Activated CD4-positive, alpha-beta T cell treated with anti-CD3 and anti-CD28 coated beads for 48 hours (primary cell): ENCODE measurements at places on chromosomes 11 and 22.

GRCh38 chr22:30263883-30264282 lies 2.8 kb downstream of the OSM start:
- no peak for DNase-seq

- no peak for DNase-seq
These were observed 125.5 kb upstream of the PARVA start for GRCh38 chr11:12251666-12252560.

DNA sequence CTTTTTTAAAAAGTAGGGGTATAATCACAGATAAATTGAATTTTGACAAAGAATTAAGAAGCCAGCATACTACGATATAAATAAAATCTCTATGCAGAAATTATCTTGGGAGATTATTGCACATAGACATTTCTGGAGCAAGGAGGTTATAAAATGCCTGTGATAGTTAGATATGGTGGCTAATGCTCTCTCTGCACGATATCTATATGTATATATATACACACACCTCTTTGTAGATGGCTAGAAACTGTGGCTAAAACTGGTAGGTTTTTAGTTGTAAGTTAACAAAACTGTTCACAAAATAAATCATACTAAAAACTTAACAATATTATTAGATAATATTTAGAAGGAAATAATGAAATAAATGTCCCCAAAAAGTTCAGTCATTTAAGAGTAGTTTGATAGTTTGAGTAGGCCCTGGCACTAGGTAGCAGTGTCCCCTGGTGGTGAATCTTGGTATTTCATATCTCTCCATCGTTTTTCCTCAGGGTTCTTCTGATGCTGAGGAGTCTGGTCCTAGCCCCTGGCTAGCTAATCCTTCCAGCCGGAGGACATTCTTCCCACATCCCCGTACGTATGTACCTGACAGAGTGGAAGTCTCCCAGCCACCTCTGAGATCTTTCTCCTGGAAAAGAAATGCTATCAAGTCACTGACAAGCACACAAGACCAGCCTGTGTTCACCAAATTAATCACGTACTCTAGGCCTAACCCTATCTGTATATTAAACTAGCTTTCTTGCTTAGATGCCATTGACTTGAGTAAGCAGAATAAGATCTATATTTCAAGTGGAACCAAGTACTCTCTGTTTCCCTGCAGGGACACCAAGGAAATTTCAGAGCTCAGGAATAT lies 32.2 kb downstream of the ART5 start:
- peak; percentile 30 for DNase-seq

DNA sequence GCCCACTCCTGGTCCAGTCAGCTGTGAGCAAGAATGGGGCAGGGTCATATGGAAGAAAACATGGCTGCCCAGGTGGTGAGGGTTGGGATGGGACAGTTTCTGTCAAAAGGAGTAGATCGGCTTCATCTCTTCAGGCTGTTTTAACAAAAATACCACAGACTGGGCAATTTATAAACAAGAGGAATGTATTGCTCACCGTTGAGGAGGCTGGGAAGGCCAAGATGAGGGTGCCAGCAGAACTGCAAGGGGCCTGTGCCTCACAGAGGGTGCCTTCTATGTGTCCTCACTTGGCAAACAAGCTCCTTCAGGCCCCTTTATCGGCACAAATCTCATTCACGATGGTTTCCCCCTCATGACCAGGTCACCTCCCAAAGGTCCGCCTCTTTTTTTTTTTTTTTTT lies 18.1 kb upstream of the RELT start:
- no peak for DNase-seq

GRCh38 chr11:99020352-99021225 lies at the start of gene CNTN5:
Gene CNTN5, plus strand, starts transcription at chr11:99020949.
- DNase-seq = peak; percentile 38

DNA sequence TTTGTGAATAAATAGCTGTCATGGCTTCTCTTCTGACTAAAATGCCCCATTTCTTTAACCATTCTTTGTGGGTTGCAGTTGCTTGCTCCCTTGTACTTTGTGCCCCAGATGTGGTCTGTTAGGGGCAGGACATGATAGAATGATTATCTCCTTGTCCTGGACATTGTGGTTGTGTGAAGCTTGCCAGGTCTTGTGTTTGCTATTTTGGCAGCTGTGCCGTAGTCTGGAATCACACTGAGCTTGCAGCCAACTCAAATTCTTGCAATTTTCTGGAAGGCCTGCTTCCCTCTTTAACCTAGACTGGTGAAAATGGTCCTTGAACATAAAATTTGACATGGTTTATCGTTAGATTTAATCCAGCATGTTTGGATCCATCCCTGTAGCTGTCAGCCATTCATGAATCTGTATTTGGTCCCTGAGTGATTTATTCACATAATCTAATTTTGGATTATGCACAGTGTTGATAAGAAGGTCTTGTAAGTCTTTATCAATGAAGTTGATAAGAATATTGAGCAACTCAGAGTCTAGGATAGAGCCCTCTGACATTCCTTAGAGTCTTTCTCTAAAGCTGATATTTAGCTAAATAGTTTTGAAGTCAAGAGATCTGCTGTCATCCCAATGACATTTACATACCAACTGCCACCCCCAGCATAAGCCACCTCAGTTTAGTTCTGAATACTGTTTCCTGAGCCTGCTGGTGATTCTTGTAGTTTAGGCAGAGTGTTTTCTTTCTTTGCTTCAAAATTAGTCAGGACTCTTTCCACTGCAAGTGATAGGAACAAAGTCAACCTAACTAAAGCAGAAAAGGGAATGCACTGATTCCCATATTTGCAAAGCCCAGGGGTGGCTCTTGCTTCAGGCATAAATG lies 9.8 kb downstream of the SPON1 start:
- no peak for DNase-seq

DNA sequence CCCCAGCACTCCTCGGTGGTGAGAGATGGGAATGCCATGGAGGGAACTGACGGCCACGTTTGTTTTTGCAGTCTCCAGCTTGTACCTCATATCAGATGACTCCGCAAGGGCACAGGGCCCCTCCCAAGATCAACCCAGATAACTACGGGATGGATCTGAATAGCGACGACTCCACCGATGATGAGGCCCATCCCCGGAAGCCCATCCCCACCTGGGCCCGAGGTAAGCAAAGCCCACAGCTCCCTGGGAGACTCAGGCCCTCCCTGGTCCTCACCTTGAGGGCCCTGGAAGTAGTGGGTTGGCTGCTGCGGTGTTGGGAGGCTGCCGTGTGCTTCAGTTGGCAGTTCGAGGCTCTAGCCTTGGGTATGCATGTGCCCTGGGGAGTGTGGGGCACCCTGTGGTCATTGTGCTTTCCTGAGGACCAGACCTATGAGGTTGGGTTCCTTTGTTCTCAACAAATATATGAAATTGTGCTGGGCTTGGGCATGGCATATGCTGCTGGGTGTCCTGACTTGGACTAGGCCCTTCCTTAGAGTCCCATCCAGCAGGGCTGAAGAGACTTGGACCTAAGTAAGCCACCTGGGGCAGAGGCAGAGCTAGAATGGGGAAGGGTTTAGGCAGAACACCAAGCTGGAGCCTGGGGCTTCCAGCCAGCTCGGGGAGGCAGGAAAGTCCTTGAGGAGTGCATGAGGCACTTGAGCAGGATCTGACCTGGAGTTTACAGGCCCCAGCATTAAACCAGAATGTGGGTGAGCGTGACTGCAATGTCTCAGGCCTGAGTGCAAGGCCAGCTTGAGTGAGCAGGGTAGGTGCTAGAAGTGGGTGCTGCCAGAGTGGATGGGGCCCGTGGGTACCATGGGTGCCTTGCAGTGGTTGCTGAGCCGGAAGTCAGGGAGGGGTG lies 26.4 kb downstream of the INCENP start:
- peak; percentile 0 for DNase-seq

DNA sequence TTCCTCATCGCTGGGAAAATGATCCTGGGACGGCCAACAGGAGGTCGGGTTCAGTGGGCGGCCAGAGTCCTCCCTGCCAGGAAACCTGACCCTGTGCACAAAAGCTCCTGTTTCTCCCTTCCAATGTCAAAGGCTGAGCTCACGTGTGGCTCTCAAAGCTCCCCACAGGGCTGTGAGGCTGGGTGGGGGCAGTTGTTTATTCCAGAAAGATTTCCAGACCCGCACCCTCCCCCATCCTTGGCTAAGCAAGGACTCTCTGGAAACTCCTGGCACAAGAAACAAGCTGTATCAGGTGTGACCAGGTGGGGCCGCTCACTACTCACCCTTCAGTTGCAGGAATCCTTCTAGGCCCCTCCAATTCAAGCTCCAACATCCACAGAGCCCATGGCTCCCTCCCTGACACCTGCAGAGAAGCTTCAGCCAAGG lies 131.9 kb downstream of the SHANK2 start:
- DNase-seq = no peak

- DNase-seq = no peak
These were observed 365.5 kb downstream of the MN1 start for GRCh38 chr22:27435844-27436576.

- DNase-seq = no peak
These were observed 177.1 kb upstream of the B3GAT1 start for GRCh38 chr11:134589129-134589528.

- DNase-seq = no peak
These were observed 3.9 kb downstream of the RASL10A start for GRCh38 chr22:29311464-29312217.

DNA sequence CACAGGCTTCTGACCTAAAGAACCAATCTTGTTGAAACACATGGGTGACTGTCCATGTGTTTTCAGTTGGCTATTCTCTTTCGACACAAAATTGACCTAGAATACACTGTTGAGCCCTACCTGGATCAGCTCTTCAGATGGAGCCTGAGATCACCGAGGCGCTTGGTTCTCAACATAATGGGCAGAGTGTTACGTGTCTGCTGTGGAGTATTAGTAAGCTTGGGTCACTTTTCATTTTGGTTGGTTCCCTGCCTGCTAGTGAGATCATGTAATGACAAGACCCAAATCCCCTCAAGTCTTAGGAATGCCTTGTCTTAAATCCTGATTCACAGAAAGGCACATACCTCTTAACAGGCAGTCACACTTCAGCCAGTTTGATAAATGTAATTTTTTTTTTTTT lies 8.7 kb downstream of the MED19 start:
- DNase-seq = no peak

DNA sequence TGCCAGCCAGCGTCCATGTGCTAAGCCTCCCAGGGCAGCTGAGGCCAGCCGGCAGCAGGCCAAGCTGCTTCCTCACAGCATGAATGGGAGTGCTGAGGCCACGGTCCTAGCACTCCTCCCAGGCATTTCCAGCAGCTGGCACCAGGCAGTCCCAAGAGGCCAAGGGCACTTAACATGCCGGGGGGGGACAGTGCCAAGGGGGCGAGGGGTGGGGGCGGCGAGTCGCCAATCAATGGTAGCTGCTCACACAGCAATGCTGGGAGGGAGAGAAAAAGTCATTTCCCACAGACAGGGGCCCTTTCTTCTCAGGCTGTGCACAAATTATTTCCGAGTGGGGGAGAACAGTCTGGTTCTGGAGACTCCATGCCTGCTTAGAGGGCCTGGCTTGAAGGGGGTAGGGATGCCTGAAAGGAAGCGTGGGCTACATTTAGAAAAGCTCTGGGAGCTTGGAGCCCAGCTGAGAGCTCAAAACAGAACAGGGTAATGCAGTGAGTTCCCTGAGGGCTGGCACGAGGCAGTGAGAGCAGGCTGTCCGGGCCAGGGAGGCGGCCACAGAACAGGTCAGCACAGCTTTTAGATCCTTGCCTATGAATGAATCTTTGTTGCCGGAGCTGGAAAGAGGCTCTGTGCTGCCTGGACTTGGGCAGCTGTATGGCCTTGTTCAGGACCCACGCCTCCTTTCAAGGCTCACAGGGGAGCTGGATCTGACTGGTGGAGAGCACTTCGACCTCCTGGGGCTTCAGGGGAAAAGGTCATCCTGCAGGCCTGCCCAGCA lies 14.4 kb upstream of the TBC1D10A start:
- DNase-seq = no peak

GRCh38 chr11:31030138-31030792 lies 339.3 kb downstream of the DCDC1 start:
- DNase-seq = no peak

GRCh38 chr11:3134651-3135480 lies 30.2 kb downstream of the OSBPL5 start:
- no peak for DNase-seq

DNA sequence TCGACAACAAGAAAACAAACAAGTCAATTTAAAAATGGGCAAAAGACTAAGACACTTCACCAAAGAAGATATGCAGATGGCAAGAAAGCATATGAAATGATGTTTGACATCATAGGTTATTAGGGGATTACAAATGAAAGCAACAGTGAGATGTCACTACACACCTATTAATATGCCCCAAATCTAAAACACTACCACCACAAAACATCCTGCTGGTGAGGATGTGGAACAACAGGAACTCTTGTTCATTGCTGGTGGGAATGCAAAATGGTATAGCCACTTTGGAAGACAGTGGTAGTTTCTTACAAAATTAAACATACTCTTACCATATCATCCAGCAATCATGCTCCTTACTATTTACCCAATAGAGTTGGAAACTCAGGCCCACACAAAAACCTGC lies 29.0 kb downstream of the PRRG4 start:
- no peak for DNase-seq

- DNase-seq = no peak
These were observed 118.2 kb upstream of the SLC5A12 start for GRCh38 chr11:26839911-26840698.

GRCh38 chr11:29562183-29562582 lies 454.6 kb downstream of the KCNA4 start:
- DNase-seq = no peak

- no peak for DNase-seq
These were observed 11.3 kb upstream of the CCDC83 start for GRCh38 chr11:85843929-85844328.

DNA sequence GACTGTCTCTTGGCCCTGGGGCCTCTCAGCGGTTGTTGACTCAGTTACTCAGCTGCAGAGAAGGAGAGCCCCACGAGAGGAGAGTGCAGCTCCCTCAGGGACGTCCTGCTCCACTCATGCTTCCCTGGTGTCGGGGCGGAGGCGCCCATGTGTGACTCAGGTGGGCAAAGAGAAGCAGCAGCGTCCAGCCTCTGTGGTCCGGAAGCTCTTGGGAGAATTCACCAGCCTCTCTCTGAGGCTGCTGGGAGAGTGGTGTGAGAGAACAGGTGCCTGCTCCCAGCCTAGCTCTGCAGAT lies 25.7 kb downstream of the GLB1L2 start:
- DNase-seq = no peak

DNA sequence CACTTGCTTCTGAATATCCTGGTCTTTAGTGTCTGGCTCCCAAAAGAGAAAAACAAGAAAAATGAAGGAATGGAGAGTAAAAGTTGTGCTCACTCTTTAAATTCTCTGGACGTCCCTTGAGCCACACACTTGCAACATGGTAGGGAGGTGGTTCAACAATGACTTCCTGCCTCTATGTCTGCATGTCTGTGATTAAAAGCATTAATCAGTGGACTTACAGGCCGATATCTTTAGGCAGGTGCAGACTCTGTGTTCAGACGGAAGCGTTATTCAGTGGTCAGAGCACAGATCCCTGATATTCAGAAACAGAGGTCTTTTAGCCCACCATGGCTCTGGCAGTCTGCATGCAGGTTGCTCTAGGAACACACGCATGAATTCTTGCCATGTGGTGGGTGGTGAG lies 1920.0 kb upstream of the RAG2 start:
- no peak for DNase-seq

GRCh38 chr22:25554689-25555088 lies 9.8 kb upstream of the GRK3 start:
- DNase-seq = no peak
